Uterus (tissue), 4 donors: ENCODE measurements at places on chromosomes 2 and 18. TPM values are rescaled to one million over a fixed set of nuclear protein-coding genes. Genes with fewer than 3 reads are reported as not detected.

- no peaks in the 10 kb centered on the region for H3K27me3 ChIP-seq
- no peaks in the 10 kb centered on the region for H3K4me1 ChIP-seq
- DNase-seq, result no peak
- H3K36me3 ChIP-seq, result no peaks in the 10 kb centered on the region
- no peak overlapping the region for H3K27ac ChIP-seq
Measured at GRCh38 chr2:28366496-28367282, 26.0 kb upstream of the FOSL2 start.

DNA sequence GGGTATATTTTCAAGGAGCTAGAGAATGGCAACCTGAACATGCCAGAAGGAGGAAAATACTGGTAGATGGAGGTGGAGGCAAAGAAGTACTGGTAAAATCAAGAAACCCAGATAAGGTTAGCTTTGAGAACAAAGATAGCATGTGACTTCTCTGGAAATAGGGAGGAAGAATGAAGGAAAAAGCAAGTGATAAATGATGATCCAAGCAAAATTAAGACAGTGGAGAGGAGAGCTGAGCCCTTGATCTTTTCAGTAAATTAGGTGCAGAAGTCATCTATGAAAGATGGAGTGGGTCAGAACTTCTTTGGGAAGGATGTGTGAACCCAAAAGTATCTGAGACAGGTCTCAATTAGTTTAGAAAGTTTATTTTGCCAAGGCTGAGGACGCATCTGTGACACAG, 25.7 kb upstream of the AFTPH start:
- DNase-seq, result no peak
- H3K27me3 ChIP-seq, result no peaks in the 10 kb centered on the region
- H3K4me3 ChIP-seq, result no peak overlapping the region

- no peak overlapping the region for H3K27ac ChIP-seq
- no peak for DNase-seq
- H3K4me3 ChIP-seq, result no peak overlapping the region
- peaks cover 13% of the 10 kb centered on the region for H3K27me3 ChIP-seq
- peaks cover 6% of the 10 kb centered on the region for H3K4me1 ChIP-seq
- no peaks in the 10 kb centered on the region for H3K36me3 ChIP-seq
Measured at GRCh38 chr2:161417438-161418274, 1.6 kb downstream of the TBR1 start.

DNA sequence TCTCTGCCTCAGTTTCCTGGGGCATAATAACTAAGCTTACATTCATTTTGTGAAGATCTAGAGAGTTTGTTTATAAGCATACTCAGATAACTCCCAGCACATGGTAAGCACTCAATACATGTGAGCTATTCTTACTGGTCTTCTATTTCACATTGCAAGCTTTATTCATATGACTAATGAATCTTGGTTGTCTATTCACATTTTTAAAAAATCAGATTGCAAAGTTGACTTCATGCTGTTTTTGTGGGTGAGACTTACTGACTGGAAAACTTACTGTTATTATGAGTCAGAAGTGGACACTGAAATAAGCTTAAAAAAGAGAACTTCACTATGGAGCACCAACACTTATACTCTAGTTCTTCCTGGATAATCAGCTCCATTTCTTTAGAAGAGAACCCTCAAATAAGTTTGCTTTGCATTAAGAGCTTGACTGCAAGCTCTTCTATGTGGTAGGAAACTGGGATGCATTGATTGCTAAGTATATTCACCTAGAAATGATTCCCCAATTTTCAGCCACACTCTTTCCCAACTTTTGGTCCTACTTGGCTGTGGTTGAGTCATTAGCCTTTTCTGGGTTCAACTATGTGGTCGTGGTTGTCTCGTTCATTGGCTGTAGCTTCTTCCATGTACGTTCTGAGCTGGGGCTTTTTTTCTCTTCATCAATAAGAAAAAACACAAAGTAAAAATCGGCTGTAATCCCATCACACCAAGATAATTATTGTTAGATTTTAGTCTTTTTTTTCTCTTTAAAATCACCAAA, 29.5 kb upstream of the RBMS1 start:
- no peak overlapping the region for H3K4me3 ChIP-seq
- H3K4me1 ChIP-seq, result no peaks in the 10 kb centered on the region
- H3K27ac ChIP-seq, result no peak overlapping the region
- no peaks in the 10 kb centered on the region for H3K36me3 ChIP-seq
- DNase-seq, result no peak
- H3K27me3 ChIP-seq, result no peaks in the 10 kb centered on the region

GRCh38 chr2:160427629-160428404, 65.8 kb downstream of the RBMS1 start:
- DNase-seq, result no peak
- H3K27ac ChIP-seq, result peak overlapping the region; percentile 74
- no peaks in the 10 kb centered on the region for H3K27me3 ChIP-seq

GRCh38 chr18:12420821-12421421, 13.2 kb downstream of the PRELID3A start:
- H3K4me3 ChIP-seq, result peak overlapping the region; percentile 41
- H3K4me1 ChIP-seq, result no peaks in the 10 kb centered on the region
- DNase-seq, result peak; percentile 27
- H3K36me3 ChIP-seq, result no peaks in the 10 kb centered on the region
- H3K27ac ChIP-seq, result no peak overlapping the region

DNA sequence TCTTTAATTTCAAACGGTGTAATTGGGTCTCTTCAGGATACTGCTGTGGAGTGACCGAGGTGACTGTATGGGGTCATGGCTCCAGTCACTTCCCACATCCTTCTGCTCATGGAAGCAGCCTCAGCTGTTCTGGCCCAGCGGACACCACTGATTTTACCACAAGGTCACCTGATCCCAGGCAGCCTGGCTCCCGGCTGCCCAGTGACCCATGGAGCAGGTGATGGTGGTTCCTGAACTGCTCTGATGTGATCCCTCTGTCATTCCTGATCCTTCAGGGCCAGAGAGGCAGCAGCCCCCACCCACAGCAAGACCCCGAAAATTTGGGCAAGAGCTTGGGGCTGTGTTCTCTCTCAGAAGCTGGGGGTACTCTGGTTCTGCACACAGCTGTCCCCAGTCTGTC, 35.5 kb upstream of the HS6ST1 start:
- no peak for DNase-seq
- H3K36me3 ChIP-seq, result no peaks in the 10 kb centered on the region
- no peak overlapping the region for H3K27ac ChIP-seq

GRCh38 chr2:95383635-95384027, 18.9 kb upstream of the FAHD2A start:
- H3K4me3 ChIP-seq, result no peak overlapping the region
- H3K4me1 ChIP-seq, result no peaks in the 10 kb centered on the region
- no peaks in the 10 kb centered on the region for H3K36me3 ChIP-seq

DNA sequence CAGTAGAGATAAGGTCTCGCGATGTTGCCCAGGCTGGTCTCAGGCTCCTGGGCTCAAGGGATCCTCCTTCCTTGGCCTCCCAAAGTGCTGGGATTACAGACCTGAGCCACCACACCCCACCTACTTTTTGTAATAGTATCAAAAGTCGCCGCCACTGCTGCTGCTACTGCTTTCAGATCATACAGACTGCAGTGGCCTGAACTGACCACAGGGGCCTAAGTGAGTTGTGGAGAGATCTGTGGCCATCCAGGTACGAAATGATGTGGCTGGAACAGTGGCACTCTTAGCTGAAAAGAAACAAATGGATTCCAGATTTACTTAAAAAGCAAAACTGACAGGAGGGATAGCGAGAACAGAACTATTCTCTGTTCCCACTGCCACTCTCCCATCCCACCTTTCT, 32.9 kb upstream of the POMC start:
- H3K4me1 ChIP-seq, result no peaks in the 10 kb centered on the region
- DNase-seq, result no peak
- no peaks in the 10 kb centered on the region for H3K36me3 ChIP-seq

- no peaks in the 10 kb centered on the region for H3K4me1 ChIP-seq
- no peak overlapping the region for H3K4me3 ChIP-seq
- H3K36me3 ChIP-seq, result no peaks in the 10 kb centered on the region
- no peak for DNase-seq
- no peaks in the 10 kb centered on the region for H3K27me3 ChIP-seq
Measured at GRCh38 chr2:96494188-96494587, 11.0 kb downstream of the NEURL3 start.

DNA sequence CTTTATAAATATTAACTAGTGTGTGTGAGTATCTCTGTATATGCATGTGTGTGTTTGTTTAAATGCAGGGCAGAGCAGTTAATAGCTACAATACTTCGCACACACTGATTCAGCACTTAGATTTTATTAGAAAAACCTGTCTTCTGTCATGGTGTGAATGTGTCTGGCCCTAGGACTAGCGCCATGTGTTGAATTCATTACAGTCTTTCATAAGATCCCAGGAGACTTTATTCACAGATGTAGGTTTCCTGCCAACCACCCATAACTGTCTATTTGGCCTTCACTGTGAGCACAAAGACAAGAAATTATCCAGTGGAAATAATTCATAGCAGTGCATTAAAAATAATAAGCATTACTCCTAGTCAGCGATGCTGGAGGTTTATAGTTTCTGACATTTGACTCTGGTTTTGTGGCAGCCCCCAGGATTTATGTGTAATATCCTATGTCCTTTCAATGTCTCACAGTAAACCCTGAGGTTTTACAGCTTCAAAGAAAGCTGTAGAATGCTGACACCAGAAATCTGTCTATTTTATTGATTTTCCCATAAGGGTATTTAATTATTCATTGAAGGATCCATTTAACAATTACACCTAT, 93.9 kb downstream of the ZNF804A start:
- H3K4me3 ChIP-seq, result no peak overlapping the region
- H3K4me1 ChIP-seq, result no peaks in the 10 kb centered on the region

DNA sequence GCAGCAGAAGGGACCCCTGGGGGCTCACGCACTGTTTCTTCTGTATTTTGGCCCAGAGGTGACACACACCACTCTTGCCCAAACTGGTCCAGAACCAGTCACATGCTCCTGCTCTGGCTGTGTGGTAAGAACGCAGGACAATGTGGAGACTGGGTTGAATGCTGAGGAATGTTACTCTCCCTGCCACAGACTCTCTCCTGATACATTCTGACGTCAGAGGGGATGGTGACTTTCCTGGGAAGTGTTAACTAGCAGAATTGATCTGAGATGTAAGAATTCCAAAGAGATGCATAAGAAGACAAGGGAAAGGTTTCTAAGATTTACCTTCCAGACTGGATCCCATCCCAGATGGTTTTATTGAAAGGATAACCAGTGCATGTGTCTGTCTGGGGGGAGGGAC, 100.8 kb downstream of the ASB1 start:
- no peak overlapping the region for H3K27ac ChIP-seq
- no peaks in the 10 kb centered on the region for H3K36me3 ChIP-seq
- no peak for DNase-seq
- no peak overlapping the region for H3K4me3 ChIP-seq

GRCh38 chr18:60090170-60090569, 190.4 kb downstream of the PMAIP1 start:
- no peak overlapping the region for H3K27ac ChIP-seq
- no peaks in the 10 kb centered on the region for H3K36me3 ChIP-seq
- H3K27me3 ChIP-seq, result no peaks in the 10 kb centered on the region
- no peaks in the 10 kb centered on the region for H3K4me1 ChIP-seq
- no peak for DNase-seq
- no peak overlapping the region for H3K4me3 ChIP-seq

DNA sequence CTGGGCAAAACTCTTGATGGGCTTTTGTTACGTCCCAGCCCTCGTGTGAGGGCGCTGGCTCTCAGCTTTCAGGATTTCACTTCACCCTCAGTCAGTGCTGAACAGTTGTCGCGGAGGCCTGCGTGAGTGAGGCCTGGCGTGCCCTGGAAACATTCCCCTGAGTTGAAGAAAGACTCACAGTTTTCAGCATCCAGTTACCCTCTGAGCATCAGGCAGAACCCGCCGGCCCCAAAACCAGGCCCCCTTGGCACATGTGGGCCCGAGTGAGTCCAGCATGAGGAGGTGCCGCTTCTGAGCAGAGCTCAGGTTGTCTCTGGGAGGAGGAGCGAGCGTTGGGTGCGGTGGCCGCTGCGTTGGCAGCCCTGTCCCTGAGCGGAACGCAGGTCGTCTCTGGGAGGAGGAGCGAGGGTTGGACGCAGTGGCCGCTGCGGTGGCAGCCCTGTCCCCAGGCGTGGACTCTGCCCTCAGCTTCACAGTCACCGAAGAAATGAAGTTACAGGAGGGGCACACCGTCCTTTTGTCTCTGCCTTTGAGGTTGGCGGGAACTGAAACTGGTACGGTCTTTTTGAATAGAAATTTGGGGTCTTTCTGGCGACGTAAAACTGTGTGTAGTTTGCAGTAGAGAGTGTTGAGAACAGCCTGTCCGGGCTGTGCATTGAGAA, at the start of gene NEU4:
TSS of gene NEU4 (plus strand) at position 473 of the 662 bp plus-strand sequence. CDS start 5,292 bp downstream, outside the sequence.
- H3K4me1 ChIP-seq, result peaks cover 9% of the 10 kb centered on the region
- H3K27ac ChIP-seq, result no peak within 1 kb of the TSS
- H3K4me3 ChIP-seq, result no peak within 1 kb of the TSS
- no peaks in the 10 kb centered on the region for H3K36me3 ChIP-seq
- no peak for DNase-seq

DNA sequence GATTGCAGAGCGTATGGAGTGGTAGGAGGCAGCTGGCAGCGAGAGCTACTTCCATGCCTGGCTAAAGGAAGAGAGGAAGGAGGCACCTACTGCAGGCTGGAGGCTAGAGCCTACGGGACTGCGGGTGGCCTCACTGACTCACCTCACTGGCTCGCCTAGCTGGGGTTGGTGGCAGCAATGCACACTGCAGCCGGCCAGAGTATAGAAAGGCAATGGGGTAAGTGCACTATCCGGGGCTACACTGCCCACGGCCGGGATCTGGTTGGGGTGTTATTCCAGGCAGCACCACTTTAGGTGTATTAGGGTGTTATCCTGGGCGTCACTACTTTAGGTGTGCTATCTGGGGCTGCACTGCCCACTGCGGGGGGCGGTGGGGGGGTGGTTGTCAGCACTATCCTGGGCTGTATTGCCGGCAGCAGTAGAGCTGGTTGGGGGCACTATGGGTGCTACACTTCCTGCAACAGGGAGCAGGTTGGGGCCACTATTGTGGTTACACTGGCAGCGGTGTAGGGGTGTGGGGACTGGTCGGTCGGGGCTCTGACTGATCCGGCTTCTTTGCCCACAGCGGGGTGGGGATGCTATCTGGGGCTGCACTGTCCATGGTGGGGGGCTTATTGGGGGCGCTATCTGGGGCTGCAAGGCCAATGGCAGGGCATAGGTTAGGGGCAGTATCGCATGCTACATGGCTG, 33.3 kb upstream of the ANKRD62 start:
- H3K36me3 ChIP-seq, result no peaks in the 10 kb centered on the region
- no peak for DNase-seq
- no peaks in the 10 kb centered on the region for H3K27me3 ChIP-seq
- no peak overlapping the region for H3K27ac ChIP-seq

- no peak for DNase-seq
- no peak overlapping the region for H3K27ac ChIP-seq
- H3K27me3 ChIP-seq, result no peaks in the 10 kb centered on the region
- no peaks in the 10 kb centered on the region for H3K36me3 ChIP-seq
Measured at GRCh38 chr2:179442206-179442605, 177.6 kb upstream of the SESTD1 start.

PSD4 gene
- 4.5 TPM for total RNA-seq

FAHD2A gene
- 4.4 TPM for total RNA-seq

C2orf81 gene
- 2.9 TPM for total RNA-seq

EIF2AK2 gene
- total RNA-seq, result 90.8 TPM

POTEJ gene
- total RNA-seq, result not detected

NT5C1B gene
- total RNA-seq, result not detected

BMPR2 gene
- total RNA-seq, result 65.1 TPM
